ENCODE measurements at places on chromosomes 1 and 21.
A peak's percentile ranks its signal among the peaks of the same experiment; 100 is the strongest.

DNA sequence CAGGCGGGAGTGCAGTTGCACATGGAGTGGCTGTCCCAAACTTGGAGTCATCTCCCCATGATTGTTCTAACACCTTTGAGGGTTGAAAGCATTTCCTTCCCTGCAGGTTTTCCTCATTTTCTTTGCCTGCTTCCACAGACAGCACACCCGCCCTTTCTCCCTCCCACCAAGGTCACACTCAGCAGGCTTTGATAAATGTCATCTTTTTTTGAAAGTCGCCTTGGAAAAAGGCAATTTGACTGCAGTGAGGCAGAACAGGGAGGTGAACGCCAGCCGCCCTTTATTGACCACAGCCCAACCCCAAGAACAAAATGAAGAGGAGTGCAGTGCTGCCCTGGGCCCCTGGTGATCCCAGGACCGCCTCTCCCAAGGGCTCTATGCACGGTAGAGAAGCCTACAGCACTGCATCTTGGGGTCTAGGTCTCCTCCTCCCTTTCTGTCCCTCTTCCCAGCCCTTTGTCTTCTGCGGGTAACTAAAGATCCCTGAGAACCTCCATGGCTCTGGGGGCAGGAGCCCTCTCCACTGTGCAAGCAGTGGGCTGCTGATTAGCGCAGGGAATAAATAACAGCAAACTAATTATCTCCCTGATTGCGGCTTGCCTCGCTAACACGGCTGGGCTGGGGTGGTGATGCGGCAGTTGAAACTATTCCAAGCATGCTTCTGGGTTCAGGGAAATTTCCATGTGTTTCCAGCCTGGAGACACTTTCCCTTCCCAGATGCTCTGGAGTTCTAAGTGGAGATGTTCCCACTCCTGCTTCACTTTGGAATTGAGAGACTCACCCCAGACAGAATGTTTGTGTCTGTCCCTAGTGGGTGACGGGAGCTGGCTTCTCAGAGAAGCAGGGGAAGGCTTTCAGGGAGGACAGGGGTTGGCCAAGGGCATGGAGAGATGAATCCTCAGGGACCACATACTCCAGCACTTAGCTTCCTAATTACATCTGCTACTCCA, 11.8 kb upstream of the AMIGO1 start:
- DNase-seq = no peak

GRCh38 chr1:9909234-9910046, 629 bp downstream of the CTNNBIP1 start:
- DNase-seq = no peak

DNA sequence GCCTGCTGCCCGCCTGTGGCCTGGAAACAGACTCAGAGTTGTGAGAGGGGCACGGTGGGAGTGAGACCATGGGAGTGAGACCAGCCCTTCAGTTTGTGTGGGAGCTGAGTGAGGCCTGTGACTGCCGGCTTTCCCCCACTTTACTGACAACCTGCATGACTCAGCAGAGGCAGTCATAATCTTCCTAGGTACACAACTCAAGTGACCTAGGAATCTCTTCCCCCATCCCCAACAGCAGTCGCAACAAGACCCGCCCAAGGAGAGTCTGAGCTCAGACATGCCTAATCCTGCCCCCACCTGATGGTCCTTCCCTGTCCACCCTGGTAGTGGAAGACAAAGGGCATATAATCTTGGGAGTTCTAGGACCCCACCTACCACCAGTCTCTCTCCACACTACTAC, 44.2 kb downstream of the KLHL20 start:
- DNase-seq = no peak

DNA sequence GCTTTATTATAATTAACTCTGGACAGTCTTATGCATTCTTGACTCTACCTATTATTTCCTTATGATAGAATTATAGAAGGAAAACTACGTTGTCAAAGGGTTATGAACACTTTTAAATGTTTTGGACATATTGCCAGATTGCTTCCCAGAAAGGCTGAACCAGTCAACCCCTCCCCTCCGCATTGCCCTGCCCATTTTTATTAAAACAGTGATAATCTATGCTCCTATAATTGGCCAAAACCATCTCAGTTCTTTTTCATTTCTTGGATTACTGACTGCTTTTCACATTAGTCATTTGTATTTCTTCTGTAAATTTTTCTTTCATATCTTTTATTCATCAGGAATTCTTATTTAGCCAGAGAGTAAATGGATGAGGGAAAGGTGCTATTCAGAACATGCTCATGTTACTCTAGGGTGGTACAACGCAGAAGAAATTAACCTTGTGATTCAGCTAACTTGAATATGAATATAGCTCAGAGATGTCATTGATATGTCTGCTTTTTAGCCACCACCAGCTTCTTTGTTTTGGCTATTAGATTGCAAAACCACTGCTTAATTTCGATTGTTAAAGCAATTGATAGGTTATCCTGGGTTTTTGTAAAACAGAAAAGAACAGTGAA, 32.1 kb downstream of the KDM1A start:
- no peak for DNase-seq

- no peak for DNase-seq
Observed at GRCh38 chr1:195903203-195903602, 705.0 kb downstream of the KCNT2 start.

GRCh38 chr1:55289614-55290013, 74.5 kb upstream of the USP24 start:
- DNase-seq = no peak

DNA sequence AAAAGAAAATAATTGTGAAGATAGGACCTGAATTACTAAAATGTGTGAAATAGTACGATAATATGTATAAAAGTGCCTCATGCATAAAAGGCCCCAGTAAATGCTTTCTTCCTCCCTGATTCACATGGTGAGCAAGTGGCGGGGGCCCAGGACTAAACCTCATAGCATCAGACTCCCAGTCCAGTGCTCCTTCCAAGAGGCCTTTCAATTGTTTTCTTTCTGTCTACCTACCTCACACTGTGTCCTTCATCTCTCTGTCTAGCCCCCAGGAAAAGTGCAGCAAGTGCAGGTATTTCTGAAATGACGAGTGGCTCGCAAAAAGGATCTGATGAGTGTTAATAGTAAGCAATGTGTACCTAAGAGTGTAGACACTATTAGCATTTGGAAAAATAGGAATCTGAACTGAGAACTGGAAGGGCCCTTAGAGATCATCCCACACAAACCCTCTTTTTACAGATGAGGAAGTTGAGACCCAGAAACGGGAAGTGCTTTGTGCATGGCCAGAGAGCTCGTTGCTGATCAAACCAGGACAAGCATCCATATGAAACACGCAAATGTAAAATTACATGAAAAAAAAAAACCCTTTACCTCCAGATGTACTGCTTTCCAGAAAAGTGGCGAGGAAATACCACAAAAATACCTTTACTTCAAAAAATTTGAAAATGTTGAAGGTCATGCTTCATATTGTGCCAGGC, 118.2 kb upstream of the HOOK1 start:
- DNase-seq = no peak

DNA sequence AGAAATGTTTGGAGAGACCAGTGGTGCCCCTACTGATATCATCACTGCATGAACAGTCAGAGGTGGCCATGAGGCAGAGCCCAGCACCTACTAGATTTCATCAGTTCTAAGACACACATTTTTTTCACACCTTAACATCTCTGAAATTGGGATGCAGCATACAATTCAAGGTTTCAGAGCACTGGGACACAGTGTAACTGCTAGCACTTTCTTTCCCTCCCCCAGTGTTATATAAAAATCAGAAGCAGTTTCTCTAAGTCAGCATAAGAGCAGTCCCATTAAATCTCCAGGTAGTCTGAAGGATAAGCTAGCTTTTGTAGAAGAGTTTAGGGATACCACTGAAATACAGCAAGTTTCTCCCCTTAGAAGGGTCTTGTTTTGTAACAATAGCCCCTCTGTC, 10.0 kb upstream of the ANGPTL7 start:
- DNase-seq = no peak

DNA sequence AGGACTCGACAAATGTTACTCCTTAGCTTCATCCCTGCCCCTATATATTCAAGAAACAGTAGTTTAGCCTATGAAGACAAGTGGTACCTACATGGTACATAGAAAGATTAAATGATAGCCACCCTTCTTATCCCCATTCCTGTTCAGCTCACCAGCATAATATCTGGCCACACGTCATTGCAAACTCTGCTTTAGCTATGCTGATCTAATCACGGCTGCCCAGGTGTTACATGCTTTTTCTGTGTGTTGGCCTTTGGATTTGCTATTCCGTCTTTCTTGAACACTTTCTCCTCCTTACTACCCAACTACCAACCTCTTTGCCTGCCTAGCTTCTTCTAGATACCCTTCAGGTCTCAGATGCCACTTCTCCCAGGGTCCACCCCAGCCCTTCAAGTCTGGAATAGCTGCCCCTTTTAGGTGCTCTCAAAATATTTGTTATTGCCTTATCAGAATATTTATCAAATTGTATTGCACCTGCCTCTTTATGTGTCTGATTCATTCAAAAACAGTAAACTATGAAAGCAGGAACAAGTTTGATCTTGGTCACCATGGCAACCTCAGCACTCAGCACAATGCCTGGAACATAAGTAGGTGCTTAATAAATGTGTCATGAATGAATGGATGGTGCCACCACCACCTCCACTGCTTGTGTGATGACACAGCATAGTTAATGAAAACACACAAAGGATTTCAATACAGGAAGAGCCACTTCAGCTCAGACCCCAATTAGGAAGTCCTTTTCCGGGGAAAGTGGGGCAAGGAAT, 11.4 kb upstream of the DNASE2B start:
- DNase-seq = no peak

DNA sequence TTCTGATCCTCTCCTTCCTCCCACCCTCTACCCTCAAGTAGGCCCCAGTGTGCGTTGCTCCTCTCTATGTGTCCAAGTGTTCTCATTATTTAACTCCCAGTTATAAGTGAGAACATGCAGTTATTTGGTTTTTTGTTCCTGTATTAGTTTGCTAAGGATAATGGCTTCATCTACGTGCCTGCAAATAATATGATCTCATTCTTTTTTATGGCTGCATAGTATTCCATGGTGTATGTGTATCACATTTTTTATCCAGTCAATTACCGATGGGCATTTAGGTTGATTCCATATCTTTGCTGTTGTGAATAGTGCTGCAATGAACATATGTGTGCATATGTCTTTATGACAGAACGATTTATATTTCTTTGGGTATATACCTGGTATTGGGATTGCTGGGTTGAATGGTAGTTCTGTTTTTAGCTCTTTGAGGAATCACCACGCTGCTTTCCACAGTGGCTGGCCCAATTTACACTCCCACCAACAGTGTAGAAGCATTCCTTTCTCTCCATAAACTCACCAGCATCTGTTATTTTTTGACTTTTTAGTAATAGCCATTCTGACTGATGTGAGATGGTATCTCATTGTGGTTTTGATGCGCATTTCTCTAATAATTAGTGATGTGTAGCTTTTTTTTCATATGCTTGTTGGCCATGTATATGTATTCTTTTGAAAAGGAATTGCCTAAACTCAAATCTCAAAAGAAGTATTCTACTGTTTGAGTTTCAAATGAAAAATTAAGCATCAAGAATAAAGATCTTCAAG, 116.9 kb downstream of the ETS2 start:
- no peak for DNase-seq

DNA sequence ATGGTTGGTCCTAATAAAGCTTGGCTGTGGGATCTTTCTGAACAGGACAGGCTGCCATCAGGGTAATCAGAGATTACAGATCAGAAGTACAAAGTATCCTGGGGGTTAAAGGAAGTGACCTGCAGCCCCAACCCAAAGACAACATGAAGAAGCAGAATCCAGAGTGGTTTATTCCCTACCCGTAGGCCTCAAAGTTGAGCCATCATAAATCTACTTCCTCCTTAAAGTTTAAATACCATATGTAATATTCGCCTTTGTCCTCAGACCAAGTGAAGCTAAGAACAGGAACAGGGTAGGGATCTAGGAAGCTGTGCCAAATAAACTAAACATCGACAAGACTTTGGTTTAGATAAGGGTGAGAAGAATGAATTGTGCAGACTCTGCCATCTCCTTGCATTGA, 15.9 kb upstream of the DHX9 start:
- DNase-seq = no peak

DNA sequence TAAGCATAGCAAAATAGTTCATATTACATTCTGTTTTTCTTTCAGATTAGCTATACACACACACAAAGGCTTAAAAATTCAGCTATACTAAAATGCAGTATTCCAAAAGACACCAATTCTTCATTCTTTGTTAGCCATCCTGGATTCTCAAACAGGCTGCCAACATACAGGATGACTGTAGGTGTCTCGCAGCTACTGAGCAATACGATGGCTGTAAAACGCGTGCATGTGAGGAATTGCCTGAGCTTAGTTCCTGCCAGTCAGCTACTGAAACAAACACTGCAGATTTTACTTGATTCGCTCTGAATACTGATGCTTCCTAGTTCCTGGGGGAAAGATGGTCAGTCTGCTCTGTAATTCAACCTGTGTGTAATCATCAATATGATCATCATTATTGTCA, 24.7 kb upstream of the HMGN1 start:
- DNase-seq = peak; percentile 28

DNA sequence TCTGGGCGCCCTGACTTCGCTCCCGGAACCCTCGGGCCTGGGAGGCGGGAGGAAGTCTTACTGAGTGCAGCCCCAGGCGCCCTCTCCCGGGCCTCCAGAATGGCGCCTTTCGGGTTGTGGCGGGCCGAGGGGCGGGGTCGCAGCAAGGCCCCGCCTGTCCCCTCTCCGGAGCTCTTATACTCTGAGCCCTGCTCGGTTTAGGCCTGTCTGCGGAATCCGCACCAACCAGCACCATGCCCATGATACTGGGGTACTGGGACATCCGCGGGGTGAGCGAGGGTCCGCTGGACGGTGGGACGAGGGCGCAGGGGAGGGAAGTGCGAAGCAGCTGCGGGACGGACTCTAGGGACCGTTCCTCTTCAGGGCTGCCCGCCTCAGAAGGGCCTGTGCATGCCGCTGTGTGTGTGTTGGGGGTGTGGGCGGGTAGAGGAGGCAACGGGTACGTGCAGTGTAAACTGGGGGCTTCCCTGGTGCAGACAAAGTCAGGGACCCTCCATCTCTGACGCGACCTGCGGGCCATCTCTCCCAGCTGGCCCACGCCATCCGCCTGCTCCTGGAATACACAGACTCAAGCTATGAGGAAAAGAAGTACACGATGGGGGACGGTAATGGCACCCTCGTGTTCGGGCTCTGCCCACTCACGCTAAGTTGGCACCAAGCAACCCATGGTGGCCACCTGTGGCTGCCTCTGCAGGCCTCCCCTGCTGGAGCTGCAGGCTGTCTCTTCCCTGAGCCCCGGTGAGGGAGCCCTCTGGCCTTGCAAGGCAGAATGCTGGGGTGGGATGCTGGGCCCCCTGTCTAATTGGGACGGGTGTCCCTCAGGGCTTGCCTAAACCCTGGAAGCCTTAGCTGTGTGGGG, at the start of gene GSTM1:
GSTM1 (plus strand) TSS at position 177 of the 859 bp plus-strand sequence; CDS start at position 234, 57 bp downstream.
- DNase-seq = no peak

DNA sequence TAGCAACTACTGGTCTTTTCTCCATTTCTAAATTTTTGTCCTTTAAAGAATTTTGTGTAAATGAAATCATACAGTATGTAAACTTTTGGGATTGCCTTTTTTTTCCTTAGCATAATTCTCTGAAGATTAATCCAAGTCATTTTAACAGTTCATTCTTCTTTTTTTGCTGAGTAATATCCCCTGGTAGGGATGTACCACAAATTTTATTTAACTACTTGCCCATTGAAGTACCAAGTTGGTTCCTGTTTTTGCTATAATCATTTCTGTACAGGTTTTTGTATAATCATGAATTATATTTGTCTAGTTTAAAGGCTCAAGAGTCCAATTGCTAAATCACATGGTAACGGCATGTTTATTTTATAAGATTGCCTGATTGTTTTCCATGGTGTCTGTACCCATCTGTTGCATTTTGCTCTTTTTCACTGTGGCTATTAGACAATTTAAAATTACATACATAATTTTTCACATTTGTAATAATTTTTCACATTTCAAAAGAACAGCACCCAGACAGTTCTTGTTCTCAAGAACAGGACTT, 891.1 kb downstream of the USP25 start:
- DNase-seq = no peak

- no peak for DNase-seq
Observed at GRCh38 chr1:230979952-230980351, 1.1 kb downstream of the ARV1 start.

All from anterior cingulate cortex (tissue), 58 donors.